ENCODE measurements at places on chromosomes 5 and 9.

GRCh38 chr5:59648949-59649921 lies 244.3 kb downstream of the PDE4D start:
- no peak for DNase-seq

- no peak for DNase-seq
Observed at GRCh38 chr9:132506977-132507669, 75.3 kb upstream of the BARHL1 start.

- no peak for DNase-seq
Observed at GRCh38 chr9:114344692-114345091, 15.0 kb downstream of the ORM2 start.

GRCh38 chr5:57429513-57430120 lies 53.0 kb downstream of the ACTBL2 start:
- DNase-seq, result no peak

GRCh38 chr5:96348536-96348935 lies 84.5 kb downstream of the PCSK1 start:
- no peak for DNase-seq

- DNase-seq, result no peak
Observed at GRCh38 chr9:126802318-126803059, 2.4 kb upstream of the ZBTB43 start.

DNA sequence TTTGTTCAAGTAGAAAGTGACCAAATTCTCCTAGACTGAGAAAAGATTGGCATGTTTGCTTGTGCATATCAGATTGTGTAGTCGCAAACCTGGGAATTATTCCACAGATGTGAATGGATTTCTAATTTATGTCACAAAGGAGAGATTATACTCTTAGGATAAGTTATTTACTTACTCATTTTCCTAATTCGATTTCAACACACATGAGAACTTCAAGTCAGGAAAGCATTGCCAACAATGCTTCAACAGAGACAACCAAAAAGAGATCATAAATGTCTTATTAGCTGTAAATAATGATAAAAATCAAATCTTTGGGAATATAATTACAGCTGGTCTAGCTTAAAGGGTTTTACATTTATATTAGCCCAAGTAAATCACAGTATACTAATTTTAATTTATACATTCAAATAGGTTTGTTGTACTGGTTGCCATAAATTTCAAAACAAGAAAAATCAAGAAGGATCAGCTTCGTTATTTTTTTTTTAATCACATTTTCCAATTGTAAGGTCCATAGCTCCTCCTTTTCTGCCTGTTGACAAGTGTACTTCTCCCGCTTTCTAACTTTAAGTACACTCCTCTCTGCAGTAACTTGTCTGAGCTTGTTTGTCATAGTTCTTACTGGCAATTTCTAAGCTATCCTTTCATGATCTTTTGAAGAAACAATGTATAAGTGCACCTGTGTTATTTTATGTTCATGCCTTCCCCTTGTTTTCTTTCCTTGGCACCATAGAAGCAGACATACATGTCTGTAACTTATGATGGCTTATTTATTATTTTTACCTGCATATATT lies 246.6 kb downstream of the DEPDC1B start:
- DNase-seq, result no peak

GRCh38 chr5:64790210-64790609 lies 21.5 kb downstream of the CWC27 start:
- DNase-seq, result no peak

- peak; percentile 6 for DNase-seq
Observed at GRCh38 chr5:102971676-102972293, 148.2 kb downstream of the GIN1 start.

DNA sequence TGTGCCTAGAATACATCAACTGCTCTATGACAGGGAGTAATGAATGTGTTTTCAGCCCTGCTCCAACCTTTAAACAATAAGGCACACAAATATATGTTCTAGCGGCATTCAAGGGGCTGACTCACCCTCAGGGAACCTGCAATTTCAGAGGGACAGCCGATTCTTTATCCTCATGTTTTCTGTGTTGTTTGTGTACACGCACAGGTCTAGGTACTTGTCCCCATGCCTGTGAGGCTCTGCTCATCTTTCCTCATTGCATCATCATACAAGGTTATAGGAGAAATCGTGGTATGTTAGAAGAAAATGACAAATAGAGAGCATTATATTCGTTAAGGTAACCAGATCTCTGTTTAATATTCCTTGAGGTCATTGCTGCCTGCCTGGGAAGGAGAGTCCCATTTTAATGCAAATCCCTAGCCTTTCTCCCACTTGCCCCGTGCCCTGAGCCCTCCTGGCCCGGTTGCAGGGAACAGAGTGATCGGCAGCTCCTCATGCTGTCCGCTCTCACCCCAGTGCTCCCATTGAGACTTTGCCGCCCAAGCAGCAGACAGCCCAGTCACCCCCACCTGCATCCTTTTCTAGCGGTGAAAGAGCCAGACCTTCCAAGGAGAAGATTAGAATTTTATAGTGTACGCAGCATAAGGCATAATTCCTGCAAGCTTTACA lies 14.6 kb downstream of the MAP1B start:
- DNase-seq, result no peak

GRCh38 chr9:124214596-124215367 lies 43.0 kb upstream of the NEK6 start:
- DNase-seq, result no peak

GRCh38 chr9:72497447-72498046 lies 23.9 kb upstream of the TMC1 start:
- no peak for DNase-seq

DNA sequence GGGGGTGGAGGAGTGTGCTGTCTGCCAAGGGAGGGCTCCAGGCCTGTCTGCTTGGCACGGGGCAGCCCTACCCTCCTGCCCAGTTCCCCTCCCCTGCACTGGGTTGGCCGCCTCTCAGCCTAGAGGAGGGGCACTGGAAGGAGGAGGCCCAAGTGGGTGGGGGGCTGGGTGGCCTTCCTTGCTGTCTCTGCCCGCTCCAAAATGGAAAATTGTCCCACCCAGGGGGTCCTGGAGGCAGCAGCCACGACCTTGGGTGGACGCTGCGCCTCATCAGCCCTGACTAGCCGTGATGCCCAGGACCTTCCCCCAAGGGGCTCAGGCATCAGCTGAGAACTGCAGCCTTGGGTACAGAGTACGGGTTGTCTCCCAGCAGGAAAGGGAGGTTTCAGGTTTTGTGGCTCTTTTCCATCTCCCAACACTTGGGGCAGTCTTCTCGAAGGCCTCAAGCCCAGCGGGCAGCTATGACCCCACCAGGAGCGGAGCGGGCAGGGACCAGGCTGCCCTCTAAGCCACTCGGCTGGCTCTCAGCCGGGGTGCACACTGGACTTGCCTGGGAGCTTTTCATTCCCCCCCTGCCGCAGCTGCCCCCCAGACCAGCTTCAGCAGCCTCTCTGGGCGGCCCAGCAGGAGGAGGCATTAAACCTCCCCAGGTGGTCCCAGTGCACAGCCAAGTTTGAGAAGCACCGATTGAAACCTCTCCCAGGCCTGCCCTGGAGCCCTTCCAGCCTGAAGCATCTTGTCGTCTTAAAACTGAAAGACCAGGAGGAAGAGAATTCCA lies 20.6 kb downstream of the NTNG2 start:
- no peak for DNase-seq

GRCh38 chr9:105299190-105299854 lies 54.9 kb downstream of the SLC44A1 start:
- DNase-seq, result peak; percentile 68

GRCh38 chr9:123925161-123925560 lies 4.8 kb downstream of the DENND1A start:
- no peak for DNase-seq

DNA sequence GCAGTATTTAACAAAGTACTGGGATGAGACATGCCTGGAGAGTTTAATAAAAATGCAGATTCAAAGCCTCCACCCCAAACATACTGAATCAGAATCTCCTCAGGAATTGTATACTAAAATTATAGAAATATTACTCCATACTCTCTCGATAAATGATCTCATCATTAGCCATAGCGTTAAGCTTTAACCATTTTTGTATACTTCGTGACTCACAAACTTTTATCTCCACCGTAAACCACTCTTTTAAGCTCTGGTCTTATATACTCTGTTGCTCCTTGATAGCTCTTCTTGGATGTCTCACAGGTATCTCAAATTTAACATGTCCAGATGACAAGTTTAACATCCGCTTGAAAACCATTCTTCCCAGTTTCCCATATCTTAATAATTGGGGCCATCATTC lies 327.8 kb downstream of the ADGRV1 start:
- DNase-seq, result no peak

DNA sequence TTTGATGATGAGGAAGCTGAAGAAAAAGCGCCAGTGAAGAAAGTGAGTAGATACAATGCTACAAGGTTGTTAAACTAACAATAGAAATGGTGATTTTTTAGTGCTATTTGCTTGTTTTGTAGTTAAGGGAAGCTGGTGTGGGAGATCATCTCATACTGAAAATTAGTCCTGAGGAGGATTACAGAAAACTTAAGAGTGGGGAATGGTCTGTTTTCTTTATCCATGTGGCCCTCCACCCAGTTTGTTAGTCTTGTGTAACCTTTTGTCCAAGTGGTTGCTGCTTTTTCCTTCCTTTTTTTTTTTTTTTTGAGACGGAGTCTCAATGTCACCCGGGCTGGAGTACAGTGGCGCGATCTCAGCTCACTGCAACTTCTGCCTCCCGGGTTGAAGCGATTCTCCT lies 12.5 kb downstream of the NPM1 start:
- DNase-seq, result no peak

GRCh38 chr5:116564312-116564711 lies 10.3 kb downstream of the SEMA6A start:
- no peak for DNase-seq

DNA sequence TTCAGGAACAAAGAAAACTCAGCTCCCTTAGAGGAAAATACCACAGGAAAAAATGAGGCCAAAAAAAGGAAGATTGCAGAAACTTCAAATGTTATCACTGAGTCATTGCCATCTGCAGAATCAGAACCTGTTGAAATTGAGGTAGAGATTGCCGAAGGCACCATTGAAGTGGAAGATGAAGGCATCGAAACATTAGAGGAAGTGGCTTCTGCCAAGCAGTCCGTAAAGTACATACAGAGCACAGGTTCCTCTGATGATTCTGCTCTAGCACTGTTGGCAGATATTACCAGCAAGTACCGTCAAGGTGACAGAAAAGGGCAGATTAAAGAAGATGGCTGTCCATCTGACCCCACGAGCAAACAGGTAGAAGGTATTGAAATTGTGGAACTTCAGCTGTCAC lies 30.8 kb upstream of the NIM1K start:
- DNase-seq, result no peak

DNA sequence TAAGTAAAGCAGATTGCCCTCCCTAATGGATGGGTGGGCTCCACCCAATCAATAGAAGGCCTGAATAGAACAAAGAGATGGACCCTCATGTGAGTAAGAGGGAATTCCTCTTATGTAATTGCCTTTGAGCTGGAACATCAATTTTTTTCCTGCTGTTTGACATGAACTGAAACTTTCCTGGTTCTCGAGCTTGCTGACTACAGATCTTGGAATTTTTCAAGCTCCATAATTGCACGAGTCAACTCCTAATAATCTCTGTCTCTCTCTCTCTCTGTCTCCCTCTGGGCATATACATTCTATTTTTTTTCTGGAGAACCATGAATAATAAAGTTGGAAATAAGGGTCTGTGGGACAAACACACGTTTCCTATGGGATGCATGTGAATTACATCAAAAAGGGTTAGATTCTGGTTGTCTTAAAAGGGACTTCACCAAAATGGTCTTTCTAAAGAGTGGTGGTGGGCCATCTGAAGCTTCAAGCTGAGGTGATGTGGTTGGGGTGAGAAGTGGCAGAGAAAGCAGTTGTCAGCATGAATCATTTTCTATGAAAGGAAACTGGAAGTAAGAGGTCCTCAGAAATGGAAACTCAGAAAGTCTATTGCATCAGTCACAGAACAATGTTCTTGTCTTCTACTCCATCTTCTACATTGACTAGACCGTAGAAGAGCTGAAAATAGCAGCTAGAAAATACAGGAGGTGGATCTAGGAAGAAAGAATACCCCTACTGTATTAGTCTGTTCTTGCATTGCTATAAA lies 47.0 kb upstream of the HOMER1 start:
- peak; percentile 33 for DNase-seq

DNA sequence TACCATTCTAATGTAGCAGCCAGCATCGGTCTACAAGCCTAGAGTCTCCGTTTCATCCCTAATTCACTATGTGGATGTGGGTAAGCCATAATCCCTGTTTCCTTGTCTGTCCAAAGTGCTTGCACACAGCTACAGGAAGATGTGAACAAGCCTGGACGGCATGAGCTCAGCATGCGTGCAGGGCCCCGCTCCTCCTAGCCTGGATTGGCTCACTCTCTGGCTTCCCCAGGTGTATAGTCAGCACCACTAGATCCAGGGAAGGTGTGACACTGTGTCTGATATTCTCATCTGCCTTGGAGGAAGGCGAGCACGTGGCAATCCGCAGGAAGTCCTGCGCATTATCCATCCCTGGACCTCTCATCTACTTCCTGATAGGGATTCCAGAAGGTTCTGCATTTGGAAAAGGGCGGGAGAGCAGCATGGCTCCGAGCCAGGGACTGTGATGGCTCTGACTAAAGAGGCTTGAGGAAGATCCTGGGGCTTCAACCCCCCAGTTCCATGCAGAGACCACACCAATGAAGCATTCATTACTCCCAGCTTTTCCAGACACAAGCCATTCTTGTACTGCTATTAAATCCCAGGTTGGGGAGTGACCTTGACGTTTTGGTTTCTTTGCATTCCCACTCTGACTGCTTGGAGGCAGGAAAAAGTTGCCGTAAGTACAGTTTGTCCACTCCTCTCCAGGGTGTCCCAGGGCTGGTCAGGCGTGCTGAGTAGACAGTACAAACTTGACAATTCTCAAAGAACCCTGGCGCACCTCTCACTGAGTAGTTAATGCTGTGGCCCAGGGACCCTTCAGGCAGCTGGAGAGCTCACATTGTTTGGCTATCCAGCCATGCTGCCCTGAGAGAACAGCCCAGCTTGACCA lies 65.6 kb downstream of the PSD2 start:
- DNase-seq, result no peak

DNA sequence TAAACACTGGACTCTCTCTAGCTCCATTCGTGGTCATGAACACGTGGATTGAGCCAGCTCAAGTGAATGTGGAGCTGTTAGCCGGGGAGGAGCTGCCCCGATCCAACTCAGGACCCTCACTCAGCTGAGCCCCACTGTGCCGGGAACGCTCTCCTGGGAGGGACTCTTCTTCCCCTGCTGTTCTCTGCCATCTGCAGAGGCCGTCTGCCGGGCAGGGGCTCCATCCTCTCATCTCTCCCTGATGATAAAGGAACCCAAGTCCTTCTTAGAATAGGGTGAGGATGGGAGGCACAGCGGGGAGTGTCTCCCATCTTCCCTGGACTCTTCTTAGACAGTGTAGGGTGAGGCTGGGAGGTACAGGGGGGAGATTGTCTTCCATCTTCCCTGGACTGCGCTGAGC lies 120.5 kb upstream of the IRX4 start:
- no peak for DNase-seq
